Jurkat, Clone E6-1 (cell line): ENCODE measurements at places on chromosomes 1 and 21.
A peak's percentile ranks its signal among the peaks of the same experiment; 100 is the strongest.

GRCh38 chr1:34065498-34065897, 99.5 kb downstream of the CSMD2 start:
- DNase-seq: no peak

DNA sequence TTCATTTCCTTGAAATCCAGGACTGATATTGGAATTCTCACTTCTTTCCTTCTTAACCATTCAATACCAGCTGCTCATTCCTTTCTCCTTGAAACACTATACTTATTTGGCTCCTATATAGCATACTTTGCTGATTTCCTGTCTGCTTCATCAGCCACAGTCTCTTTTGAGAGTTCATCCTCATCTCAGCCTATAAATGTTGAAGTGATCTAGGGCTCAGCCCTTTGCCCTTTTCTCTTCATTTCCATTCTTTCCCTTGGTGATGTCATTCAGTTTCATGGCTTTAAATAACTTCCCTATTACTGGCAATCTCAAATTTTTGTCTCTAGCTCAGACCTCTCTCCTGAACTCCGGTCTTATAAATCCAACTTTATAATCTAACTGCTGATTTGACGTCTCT, 24.1 kb upstream of the RABGAP1L start:
- no peak for DNase-seq

DNA sequence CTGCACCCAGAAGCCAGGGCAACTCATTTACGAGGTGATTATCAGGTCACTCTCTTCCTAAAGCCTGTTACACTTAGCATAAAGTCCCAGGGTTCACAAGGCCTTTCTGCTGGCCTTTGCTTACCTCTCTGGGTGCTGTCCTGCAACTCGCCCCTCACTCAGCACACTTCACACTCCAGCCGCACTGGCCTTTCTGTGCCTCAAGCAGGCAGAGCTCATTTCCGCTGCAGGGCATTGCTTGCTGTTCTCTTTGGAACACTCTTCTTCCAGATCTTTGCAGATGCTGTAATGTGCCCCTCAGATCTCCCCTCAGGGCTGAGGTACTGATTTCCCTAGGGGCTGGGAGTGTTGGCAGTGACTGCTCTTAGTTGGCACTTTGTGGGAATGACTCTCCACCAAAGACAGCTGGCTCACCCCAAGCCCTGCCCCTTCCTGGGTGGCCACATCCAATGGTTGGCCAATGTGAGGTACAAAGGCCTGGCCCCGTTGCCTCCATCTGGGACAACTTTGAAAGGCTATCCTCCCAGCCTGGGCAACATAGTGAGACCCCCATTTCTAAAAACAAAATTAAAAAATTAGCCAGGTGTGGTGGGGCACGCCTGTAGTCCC, 50.8 kb upstream of the SSBP3 start:
- no peak for DNase-seq

DNA sequence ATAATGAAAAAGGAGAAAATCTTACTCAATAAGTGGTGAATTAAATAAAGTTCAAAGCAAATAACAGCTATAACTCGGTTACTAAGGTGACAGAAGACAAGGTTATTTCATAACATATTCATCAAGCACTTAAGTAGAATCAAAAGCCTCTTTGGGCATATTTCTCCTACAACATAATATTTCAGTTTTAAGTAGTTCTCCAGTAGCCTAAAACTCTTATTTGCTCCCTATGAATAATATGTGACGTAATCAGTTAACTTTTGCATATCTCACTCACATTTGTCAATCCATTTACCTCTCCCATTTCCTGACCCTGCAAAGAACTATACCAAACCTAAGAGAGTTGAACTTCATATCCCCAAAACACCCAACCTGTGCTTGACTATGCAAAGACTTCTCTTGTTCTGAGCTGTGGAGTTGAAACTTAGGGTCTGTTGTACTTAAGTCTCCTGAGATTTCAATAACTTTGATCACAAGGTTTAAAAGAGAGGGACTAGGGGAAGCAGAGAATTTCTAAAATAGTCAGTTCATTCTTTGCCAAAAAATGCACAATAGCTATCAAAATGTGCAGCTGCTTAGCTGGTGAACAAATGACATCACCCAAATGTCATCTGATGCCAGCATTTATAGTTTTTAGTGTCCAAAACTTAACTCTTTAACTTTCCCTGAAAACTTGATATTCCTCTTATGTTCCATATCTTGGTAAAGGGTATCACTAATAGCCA, 37.2 kb downstream of the TTLL7 start:
- no peak for DNase-seq

- no peak for DNase-seq
Measured at GRCh38 chr1:228058949-228059633, 23.4 kb upstream of the ARF1 start.

- no peak for DNase-seq
Measured at GRCh38 chr1:202016811-202017748, 6.7 kb downstream of the ELF3 start.

GRCh38 chr1:67171978-67172377, 5.7 kb downstream of the IL23R start:
- peak; percentile 60 for DNase-seq

GRCh38 chr1:182664296-182664695, 20.1 kb downstream of the RGS8 start:
- DNase-seq: no peak

GRCh38 chr1:210616356-210616755, 287.7 kb downstream of the HHAT start:
- DNase-seq: no peak
